Stimulated activated CD8-positive, alpha-beta memory T cell treated with anti-CD3 and anti-CD28 coated beads, Interleukin-12 subunit alpha, Interleukin-12 subunit beta, amount 100 ng/mL, for 1 hour (primary cell): ENCODE measurements at places on chromosomes 2 and 18.
A peak's percentile ranks its signal among the peaks of the same experiment; 100 is the strongest.

- no peak for DNase-seq
These were observed 25.1 kb upstream of the FANCL start for GRCh38 chr2:58266211-58266610.

DNA sequence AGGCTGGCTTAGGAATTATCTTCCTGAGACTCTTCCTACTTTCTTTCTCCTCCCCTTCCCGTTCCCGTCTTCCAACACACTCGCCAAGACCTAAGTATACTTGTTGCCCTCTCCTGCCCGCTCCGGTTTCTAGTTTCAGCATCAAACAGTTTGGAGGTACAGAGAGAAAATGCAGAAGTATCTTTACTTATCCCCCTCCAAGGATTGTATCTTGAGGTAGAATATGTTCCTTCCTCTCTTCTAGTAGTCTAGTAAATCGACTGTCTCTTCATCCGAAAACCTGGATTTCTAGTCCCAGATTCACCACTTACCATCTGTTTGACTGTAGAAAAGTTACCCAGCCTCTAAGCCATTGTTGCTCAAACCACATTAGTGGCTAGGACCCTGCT is 755 bp downstream of the EIF4E2 start:
- DNase-seq, result no peak

DNA sequence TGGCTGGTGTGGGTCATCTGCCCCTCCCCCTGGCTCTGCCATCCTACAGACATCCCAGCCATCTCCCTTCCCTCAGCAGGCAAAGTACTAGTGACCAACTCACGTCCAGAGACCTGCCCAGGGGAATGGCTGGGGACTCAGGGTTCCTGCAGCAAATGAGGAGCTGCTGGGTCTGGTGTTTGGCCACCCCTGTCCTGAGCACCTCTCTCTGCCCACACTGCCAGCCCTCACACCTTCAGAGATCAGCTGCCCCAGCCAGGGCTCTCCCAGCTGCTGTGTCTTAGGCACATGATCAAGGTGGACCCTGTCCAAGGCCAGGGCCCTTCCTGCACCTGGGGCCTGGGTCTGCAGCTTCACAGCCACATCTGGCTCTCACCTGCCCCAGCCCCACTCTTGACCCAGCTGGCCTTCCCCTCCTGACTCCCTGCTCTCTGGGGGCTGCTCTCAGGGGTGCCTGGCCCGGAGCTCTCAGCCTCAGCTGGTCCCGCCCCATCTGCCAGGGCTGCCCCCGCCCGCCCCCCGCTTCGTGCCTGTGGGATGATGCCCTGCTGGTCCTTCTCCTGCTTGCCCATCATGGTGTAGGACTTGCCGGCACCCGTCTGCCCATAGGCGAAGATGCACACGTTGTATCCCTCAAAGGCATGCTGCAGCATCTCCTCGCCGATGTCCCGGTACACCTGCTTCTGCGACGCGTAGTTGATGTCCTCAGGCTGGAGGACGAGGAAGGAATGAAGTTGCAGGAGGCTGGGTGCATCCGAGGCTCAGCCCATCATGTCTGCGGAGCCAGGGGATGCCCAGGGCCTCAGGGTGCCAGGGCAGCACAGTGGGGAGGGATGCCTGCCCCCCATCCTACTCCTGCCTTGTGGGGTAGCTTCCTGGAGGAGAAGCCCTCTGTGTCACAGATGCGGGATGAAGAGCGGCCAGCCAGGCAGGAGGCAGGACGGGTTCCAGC is 32.2 kb downstream of the KIF1A start:
- DNase-seq, result no peak

GRCh38 chr2:25309402-25309801 is 32.3 kb downstream of the DNMT3A start:
- DNase-seq, result peak; percentile 58

GRCh38 chr2:164412831-164413230 is 208.5 kb downstream of the GRB14 start:
- no peak for DNase-seq

DNA sequence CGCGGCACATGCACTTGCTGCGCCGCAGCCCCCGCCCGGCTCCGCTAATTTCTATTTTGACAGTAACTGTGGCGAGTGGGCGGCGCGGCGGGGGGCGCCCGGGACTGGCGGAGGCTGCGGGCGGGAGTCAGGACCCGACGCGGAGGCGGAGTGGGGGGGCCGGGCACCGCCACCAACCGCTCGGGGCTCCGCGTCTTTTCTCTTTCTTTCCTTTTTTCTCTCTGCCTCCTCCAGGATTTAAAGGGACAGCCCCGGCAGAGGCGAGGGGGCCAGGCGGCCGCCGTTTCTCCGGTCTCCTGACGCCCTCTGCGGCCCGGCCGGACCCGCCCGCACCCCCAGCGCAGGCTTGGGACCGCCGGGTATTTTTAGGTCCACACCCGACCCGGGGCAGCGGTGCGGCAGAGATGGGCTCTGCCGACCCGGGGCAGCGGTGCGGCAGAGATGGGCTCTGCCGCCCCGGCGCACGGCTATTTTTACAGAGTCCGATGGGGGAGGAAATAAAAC is 460 bp upstream of the ZBTB7C start:
- DNase-seq, result no peak

DNA sequence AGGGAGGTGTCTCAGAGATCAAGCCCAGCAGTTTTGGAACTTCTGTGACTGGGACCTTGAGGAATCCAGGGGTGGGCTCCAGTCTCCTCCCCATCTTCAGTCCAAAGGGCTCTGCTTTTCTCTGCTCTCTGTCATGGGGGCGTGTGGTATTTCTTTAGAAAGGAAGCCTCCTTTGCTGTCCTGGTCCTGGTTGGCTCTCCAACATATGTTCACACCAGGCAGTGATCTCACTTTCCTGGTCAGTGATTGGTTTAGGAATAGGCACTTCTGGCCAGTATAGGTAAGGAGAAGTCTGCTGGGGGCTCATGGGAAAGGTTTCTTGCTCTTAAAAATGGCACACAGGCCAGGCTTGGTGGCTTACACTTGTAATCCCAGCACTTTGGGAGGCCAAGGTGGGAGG is 115.5 kb upstream of the HAAO start:
- DNase-seq, result no peak

DNA sequence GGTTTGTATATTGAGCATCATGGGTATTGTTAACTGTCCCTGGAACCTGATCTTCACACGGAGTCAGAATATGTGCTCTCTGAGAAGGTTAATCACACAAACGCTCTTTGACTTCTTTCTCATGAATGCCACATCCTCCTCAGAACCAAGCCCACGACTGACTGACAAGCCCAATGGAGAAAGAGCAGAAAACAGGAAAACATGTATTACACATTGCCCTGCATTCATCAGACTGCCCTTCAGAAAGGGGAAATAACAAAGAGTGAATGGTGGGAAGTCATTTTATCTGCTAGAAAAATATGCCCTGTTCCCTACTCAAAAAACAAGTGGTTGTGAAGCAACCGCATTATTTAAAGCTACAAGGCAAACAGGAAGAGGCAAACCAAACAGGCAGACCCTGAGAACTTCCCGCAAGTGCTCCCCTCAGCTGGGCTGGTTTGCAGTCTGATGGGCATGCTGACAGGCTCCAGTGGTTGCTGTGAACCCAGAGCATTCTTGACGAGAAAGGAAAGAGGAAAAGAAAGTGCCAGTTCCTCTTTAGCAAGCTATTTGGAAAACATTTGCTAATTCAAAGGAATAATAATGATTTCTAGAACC is 172.9 kb upstream of the SETBP1 start:
- DNase-seq, result no peak
